ENCODE measurements at places on chromosomes 12 and 14.

DNA sequence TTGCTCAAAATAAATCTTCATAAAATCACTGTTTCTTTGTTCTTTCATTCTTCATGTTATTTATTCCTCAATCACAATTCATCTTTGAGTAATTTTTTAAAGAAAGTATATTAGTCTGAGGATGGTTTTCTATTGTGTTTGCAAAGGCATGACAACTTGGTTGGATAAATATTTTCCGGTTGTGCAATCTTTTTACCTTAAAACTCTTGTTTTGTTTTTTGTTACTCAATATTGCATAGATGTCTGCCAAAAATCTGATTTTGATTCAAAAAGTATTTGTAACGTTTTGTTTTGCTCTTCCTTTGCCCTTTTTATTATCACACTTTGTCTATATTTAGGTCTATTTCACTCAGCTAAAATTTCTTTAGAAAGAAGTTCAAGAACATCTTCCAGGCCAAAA lies 86.2 kb upstream of the SYT1 start:
- no peak overlapping the region for H3K4me3 ChIP-seq
- H3K36me3 ChIP-seq = no peaks in the 10 kb centered on the region
- no peaks in the 10 kb centered on the region for H3K4me1 ChIP-seq
- no peak overlapping the region for H3K27ac ChIP-seq
- no peaks in the 10 kb centered on the region for H3K27me3 ChIP-seq
- no peak for DNase-seq

DNA sequence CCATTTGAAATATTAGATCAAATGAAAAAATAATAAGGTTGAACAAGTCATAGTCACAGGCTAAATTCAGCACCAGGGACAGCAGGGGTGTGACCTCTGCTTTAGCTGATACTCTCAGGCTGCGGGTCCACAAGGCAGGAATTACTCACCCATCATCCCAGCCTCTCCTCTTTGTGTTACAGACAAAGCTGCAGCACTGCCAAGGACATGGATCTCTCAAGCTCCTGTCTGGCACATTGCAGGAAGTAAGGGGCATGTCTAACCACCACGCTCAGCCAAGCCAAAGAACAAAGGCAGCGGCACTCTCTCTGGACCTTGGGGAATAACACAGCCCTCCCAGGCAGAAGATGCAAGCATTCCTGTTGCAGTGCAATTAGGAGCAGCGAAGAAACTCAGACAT lies 783.8 kb downstream of the VRK1 start:
- H3K27me3 ChIP-seq = no peaks in the 10 kb centered on the region
- H3K36me3 ChIP-seq = no peaks in the 10 kb centered on the region
- DNase-seq = peak; percentile 63
- H3K4me3 ChIP-seq = no peak overlapping the region
- no peak overlapping the region for H3K27ac ChIP-seq
- no peaks in the 10 kb centered on the region for H3K4me1 ChIP-seq

- H3K36me3 ChIP-seq = no peaks in the 10 kb centered on the region
- peaks cover 70% of the 10 kb centered on the region for H3K27me3 ChIP-seq
- H3K4me3 ChIP-seq = peak overlapping the region; percentile 28
- peaks cover 15% of the 10 kb centered on the region for H3K4me1 ChIP-seq
- no peak overlapping the region for H3K27ac ChIP-seq
- DNase-seq = peak; percentile 52
Observed at GRCh38 chr12:132582058-132582420, 28.3 kb downstream of the LRCOL1 start.

DNA sequence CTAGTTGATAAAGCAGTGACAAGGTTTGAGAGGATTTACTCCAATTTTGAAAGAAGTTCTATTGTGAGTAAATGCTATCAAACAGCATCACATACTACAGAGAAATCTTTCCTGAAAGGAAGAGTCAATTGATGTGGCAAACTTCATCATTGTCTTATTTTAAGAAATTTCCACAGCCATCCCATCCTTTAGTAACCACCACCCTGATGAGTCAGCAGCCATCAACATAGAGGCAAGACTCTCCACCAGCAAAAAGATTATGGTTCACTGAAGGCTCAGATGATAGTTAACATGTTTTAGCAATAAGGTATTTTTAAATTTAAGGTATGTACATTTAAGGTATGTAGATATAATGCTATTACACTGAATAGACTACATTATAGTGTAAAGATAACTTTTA lies 122.1 kb upstream of the ARHGAP5 start:
- no peak overlapping the region for H3K27ac ChIP-seq
- H3K27me3 ChIP-seq = no peaks in the 10 kb centered on the region
- no peaks in the 10 kb centered on the region for H3K36me3 ChIP-seq

DNA sequence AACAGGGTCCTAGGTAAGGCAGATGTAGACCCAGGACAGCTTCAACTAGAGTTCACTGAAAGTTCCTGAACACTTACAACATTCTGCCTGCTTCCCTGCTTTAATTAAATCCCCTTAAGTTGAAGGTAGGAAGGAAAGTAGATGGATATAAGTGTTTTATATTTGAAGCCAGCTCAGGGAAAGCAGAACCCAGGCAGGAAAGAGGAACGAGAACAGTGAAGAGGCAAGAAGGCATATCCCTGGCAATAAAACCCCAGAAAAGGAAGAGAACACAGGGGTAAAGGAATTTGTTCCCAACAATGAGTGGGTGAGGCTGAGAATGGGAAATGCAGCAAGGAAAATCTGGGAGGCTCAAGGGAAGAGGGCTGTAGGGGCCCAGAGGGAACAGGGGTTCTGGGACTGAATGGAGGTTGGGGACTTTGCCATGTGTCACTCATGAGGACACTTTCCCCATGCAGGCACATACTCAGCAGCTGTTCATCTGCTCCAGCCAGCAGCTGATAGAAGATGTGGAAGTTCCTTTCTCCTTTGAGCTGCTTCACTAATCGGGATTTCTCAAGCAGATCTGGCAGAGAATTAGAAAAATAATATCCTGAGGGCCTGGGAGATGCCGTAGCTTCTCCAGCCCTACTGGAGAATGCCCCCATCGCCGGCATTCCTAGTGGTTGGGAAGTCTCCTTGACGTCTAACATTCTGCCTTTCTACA lies 3.7 kb downstream of the MYO1A start:
- H3K4me1 ChIP-seq = no peaks in the 10 kb centered on the region
- no peak overlapping the region for H3K4me3 ChIP-seq
- H3K27ac ChIP-seq = no peak overlapping the region
- DNase-seq = no peak
- H3K36me3 ChIP-seq = no peaks in the 10 kb centered on the region
